ENCODE measurements at places on chromosomes 2 and 18. TPM values are rescaled to one million over a fixed set of nuclear protein-coding genes. Genes with fewer than 3 reads are reported as not detected.

The PMAIP1 gene
- total RNA-seq = 2.5 TPM

The NT5C1B gene
- not detected for total RNA-seq

The TTC32 gene
- total RNA-seq = 4.2 TPM

The SLC5A7 gene
- total RNA-seq = not detected

The ARHGAP15 gene
- total RNA-seq = not detected
